ENCODE measurements at places on chromosomes 7 and 10. TPM values are rescaled to one million over a fixed set of nuclear protein-coding genes. Genes with fewer than 3 reads are reported as not detected.

- no peak for DNase-seq
Measured at GRCh38 chr7:5673125-5673524, 108.3 kb downstream of the RNF216 start.

STRIP2 gene
- polyA plus RNA-seq = 16.4 TPM

GRCh38 chr7:68984306-68984705 is 614.0 kb upstream of the AUTS2 start:
- DNase-seq = no peak

GRCh38 chr7:28723336-28723735 is 234.8 kb downstream of the TRIL start:
- peak; percentile 54 for DNase-seq

- no peak for DNase-seq
Measured at GRCh38 chr7:51589111-51589510, 272.5 kb upstream of the COBL start.

DNA sequence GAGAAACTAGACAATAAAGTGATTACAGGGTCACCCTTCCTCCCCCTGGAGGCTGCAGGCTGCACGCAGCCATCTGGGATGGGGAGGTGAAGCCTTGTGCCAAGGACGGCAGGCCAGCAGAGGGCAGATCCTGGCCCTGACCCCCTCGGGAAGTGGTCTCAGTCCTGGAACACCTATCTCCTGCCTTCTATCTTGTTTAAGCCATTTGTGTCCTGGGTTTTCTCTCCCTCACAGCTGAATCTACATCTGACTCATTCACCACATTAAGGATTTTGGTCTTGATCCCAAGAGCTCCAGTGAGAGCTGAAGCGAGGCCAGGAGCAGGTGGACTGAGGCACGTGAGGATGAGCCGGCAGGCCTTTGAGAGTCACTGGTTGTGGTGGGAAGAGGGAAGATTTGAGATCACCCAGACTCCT is 16.4 kb upstream of the PARP12 start:
- DNase-seq = no peak

DNA sequence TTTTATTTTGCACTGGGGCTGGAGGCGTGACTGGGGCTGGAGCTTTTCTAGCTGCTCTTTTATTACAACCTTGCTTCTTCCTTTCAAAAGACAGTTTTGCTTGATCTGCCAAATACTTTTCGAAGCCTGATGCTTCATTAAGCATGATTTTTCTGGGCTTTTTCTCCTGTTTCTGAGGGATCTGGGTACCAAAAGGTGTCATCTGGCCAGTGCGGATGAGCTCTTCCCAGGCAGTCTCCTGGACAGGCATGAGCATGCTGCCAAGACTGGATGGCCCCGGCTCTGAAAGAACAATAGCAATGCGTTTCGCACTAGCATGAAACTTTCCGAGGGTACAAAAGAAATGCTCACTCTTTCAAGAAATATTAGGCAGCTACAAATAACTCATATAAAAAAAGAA is 14.4 kb downstream of the ERCC6 start:
- DNase-seq = no peak

DNA sequence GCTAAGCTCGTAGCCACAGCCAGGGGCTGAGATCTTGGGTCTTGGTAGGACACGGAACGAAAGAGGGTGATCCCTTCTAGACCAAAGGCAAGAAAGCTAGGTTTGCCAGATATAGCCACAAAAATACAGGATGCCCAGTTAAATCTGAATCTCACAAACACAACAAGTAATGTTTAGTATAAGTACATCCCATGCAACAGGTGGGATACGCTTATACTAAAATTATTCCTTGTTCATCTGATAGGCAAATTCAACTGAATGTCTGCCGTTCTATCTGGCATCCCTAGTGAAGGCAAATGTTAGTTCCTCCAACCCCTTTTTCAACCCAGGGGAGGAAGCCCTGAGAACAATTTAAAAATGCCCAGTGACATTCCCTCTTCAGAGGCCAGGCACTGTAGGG is 131.1 kb upstream of the MGMT start:
- no peak for DNase-seq

GRCh38 chr10:47410271-47410670 is 26.2 kb upstream of the ZNF488 start:
- DNase-seq = no peak

ANKRD61 gene
- polyA plus RNA-seq = 2.1 TPM

DNA sequence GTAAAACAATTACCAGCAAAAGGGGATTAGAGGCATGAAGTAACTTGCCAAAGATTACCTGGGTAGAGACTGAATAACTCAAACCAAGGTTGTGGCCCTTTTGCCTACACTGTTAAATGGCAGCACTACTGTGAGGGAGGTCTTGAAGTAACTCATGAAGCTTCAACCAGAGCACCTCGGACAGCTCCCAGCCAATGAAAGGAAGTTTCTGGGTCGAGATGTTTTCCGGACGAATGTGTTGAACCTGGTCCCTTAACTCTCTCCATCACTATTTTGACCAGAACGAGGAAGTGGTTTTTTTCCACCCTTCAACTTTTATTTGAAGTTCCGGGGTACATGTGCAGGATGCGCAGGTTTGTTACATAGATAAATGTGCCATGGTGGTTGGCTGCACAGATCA is 133.6 kb upstream of the PRKCQ start:
- DNase-seq = no peak

All from spinal cord (tissue), 10 donors.